H1 (cell line): ENCODE measurements at places on chromosomes 13 and 19. TPM values are rescaled to one million over a fixed set of nuclear protein-coding genes. Genes with fewer than 3 reads are reported as not detected.

The XAB2 gene
- polyA plus RNA-seq: 48.2 and 74.4 TPM in 2 replicates

GRCh38 chr19:39307822-39308530 is 11.8 kb downstream of the IFNL1 start:
- DNase-seq: no peak

The SLC25A41 gene
- polyA plus RNA-seq: 0.50 and 0.72 TPM in 2 replicates

DNA sequence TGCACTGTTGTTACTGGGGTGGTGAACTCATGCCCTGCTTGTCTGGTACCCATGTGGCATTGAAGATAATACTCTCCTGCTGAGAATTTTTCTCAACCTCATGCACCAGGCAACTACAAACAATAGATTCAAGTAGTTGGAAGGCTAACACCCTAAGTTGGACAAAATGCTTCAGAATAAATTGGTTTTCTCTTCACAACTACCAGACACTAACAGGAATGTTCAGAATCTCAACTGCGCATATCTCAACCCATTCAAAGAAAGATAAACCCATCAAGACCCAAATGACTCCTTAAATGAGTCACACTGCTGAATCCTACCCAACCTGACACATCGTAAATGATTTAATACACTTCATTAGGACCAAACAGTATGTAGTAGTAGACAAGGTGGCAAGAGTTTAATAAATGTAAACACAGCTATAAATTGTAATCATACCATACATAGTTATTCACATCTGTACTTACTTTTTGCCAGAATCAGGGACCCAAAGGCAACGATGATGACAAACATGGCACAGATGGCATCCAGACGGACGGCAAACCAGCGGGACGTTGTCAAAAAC is 227.4 kb downstream of the ABCC4 start:
- no peak for DNase-seq

GRCh38 chr19:17997969-17998826 is 9.8 kb upstream of the ARRDC2 start:
- no peak for DNase-seq

The CHST8 gene
- 28.2 and 31.7 TPM in 2 replicates for polyA plus RNA-seq

DNA sequence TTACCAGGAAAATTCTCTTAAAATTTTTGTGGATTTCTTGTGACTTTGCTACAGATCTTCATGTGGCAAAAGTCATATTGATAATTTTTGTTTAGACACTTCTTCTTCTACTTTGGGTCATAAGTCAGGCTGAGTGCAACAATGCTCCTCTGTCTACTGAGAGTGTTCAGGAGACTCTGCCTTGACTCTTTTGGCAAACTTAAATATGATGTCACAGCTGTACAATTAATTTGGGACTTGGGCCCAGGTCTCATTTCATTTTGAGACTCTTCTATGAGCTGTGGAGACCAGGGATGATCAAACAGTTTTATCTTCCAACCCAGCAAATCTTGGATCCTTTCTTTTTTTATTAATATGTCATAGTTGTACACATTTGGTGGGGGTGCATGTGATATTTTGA is 19.7 kb upstream of the IPO5 start:
- no peak for DNase-seq

GRCh38 chr19:42474743-42475142 is 32.0 kb upstream of the CXCL17 start:
- DNase-seq: no peak
